ENCODE measurements at places on chromosomes 2 and 18. TPM values are rescaled to one million over a fixed set of nuclear protein-coding genes. Genes with fewer than 3 reads are reported as not detected.
A peak's percentile ranks its signal among the peaks of the same experiment; 100 is the strongest.

- no peaks in the 10 kb centered on the region for H3K4me1 ChIP-seq
- H3K4me3 ChIP-seq, result no peak overlapping the region
- DNase-seq, result peak; percentile 52
- no peak overlapping the region for H3K27ac ChIP-seq
- H3K27me3 ChIP-seq, result no peaks in the 10 kb centered on the region
Measured at GRCh38 chr2:172710584-172711047, 25.0 kb upstream of the RAPGEF4 start.

The SLC23A3 gene
- 0.36 TPM for total RNA-seq

GRCh38 chr2:72864500-72864899 lies 22.7 kb upstream of the SPR start:
- H3K27ac ChIP-seq, result no peak overlapping the region
- no peak overlapping the region for H3K4me3 ChIP-seq
- peaks cover 10% of the 10 kb centered on the region for H3K4me1 ChIP-seq
- peaks cover 50% of the 10 kb centered on the region for H3K27me3 ChIP-seq

DNA sequence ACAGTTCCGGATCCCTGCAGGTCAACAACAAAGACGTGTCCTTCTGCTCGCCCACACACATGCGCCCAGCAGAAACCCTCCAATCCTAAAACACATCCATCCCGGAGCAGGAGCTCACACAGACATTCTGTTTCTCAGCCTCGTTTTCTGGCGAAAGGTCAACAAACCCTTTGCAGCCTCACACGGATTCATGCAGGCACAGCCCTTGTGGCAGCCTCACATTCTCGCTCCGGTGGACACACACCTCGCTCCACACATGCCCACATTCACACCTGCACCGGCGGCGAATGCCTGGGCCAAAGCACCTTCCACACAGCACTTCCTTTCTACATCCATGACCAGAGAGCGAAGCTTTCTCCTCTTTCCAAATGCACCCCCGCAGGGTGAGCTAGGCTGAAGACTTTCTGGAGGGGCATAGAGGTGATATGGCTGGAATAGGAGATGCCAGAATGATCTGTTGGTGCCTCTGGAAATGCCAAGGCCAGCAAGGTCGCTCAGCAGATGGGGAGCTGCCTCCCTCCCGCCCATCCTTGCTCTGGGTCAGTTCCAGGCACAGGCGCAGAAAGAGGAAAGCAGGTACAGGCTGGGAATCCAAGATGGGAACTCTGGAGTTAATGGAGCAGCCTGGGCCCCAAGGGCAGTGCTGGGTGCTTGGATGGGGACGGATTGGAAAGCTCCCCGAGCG lies 88.8 kb downstream of the CELF4 start:
- H3K27ac ChIP-seq, result no peak overlapping the region
- peaks cover 4% of the 10 kb centered on the region for H3K27me3 ChIP-seq
- H3K4me1 ChIP-seq, result no peaks in the 10 kb centered on the region
- H3K4me3 ChIP-seq, result no peak overlapping the region

- H3K36me3 ChIP-seq, result no peaks in the 10 kb centered on the region
- no peak overlapping the region for H3K4me3 ChIP-seq
- no peaks in the 10 kb centered on the region for H3K27me3 ChIP-seq
Measured at GRCh38 chr2:124647245-124647644, 622.2 kb downstream of the CNTNAP5 start.

DNA sequence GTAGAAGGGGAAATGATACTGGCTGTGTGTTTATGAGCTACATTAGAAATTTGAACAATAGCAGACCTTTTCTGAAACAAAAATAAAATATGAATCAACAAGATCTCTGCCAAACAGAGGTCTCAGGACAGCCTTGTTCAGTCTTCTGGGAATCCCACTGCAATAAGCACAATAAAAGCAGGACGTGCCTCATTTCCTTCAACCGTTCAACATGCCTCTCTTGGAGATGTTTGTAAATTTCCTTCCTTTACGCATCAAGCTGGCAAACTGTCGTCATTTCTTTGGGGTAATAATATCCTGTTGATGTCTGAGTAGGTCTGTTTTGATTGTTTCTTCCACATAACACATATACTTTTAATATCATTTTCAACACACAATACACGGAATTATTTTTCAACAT lies 77.2 kb downstream of the TCF4 start:
- H3K36me3 ChIP-seq, result no peaks in the 10 kb centered on the region
- no peak overlapping the region for H3K4me3 ChIP-seq
- H3K4me1 ChIP-seq, result no peaks in the 10 kb centered on the region
- H3K27ac ChIP-seq, result no peak overlapping the region

- no peaks in the 10 kb centered on the region for H3K27me3 ChIP-seq
- H3K4me3 ChIP-seq, result no peak overlapping the region
- H3K36me3 ChIP-seq, result no peaks in the 10 kb centered on the region
- no peak overlapping the region for H3K27ac ChIP-seq
Measured at GRCh38 chr18:6994056-6994770, 123.4 kb downstream of the LAMA1 start.

The GALR1 gene
- total RNA-seq, result not detected

The RBM44 gene
- 2.9 TPM for total RNA-seq

DNA sequence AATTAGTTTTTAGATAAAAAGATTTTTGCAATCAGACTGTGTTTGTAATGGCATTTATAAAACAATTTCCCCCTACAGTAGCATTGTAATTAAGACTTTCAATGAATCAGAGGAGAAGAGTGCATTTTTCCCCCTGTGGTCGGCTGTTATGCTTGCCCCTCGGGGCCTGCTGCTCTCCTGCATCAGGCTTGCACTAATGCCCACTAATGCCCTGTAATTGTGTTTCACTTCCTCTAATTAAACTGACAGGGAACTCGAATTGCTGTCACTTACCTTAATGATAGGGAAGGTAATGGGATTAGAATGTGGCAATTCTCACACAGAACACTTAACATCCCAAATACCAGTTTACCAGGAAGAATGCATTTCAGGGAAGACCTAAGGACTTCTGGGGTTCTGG lies 61.2 kb upstream of the LRRTM1 start:
- H3K4me1 ChIP-seq, result no peaks in the 10 kb centered on the region
- no peaks in the 10 kb centered on the region for H3K36me3 ChIP-seq
- H3K27me3 ChIP-seq, result no peaks in the 10 kb centered on the region

The DHX57 gene
- total RNA-seq, result 13.9 TPM

The DSG1 gene
- total RNA-seq, result not detected

- DNase-seq, result no peak
- H3K27ac ChIP-seq, result no peak overlapping the region
- no peak overlapping the region for H3K4me3 ChIP-seq
Measured at GRCh38 chr2:237231593-237231992, 145.9 kb downstream of the COPS8 start.

The CDH20 gene
- total RNA-seq, result 0.16 TPM

The DSC1 gene
- total RNA-seq, result 1.6 TPM

- H3K27ac ChIP-seq, result no peak overlapping the region
- no peaks in the 10 kb centered on the region for H3K27me3 ChIP-seq
- no peaks in the 10 kb centered on the region for H3K36me3 ChIP-seq
- H3K4me3 ChIP-seq, result no peak overlapping the region
Measured at GRCh38 chr18:45213040-45213333, 402.3 kb upstream of the SLC14A2 start.

DNA sequence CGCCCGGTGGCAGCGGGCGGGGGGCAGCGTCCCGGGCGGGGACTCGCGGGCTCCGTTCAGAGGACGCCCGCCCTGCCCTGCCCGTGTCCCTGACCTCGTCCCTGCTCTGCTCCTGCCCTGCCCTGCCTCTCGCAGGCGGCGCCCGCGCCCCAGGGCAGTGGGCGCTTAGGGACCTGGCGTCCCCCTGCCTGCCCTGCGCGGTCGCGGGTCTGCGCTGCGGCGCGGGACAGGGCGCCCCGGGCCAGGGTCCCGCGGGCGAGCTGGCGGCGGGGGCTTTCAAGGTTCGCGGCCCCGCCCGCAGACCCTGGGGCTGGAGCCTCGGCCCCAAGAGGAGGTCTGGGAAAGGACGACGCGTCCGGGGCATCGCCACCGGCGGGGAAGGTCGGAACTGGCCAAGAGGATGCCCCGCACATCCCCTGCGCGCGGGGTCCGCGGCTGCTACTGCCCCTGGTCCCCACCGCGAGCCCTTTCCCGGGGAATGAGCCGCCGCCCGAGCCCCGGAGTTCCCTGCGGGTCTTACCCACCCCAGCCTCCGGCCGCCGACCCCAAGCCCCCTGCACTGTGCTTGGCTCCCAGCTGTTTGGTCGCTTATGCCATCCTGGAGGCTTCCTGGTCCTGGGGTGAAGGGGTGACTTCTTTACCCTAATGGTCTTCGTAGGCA lies 679 bp downstream of the RNF144A start:
- H3K4me3 ChIP-seq, result peak overlapping the region; percentile 68
- no peaks in the 10 kb centered on the region for H3K36me3 ChIP-seq
- DNase-seq, result no peak
- peak overlapping the region; percentile 29 for H3K27ac ChIP-seq

The TEKT4 gene
- not detected for total RNA-seq

- no peaks in the 10 kb centered on the region for H3K27me3 ChIP-seq
- no peaks in the 10 kb centered on the region for H3K36me3 ChIP-seq
- peaks cover 12% of the 10 kb centered on the region for H3K4me1 ChIP-seq
- DNase-seq, result no peak
- H3K27ac ChIP-seq, result no peak overlapping the region
Measured at GRCh38 chr18:69758458-69758857, 189.2 kb downstream of the CD226 start.

The POTEI gene
- not detected for total RNA-seq

The KCNG3 gene
- 0.25 TPM for total RNA-seq

DNA sequence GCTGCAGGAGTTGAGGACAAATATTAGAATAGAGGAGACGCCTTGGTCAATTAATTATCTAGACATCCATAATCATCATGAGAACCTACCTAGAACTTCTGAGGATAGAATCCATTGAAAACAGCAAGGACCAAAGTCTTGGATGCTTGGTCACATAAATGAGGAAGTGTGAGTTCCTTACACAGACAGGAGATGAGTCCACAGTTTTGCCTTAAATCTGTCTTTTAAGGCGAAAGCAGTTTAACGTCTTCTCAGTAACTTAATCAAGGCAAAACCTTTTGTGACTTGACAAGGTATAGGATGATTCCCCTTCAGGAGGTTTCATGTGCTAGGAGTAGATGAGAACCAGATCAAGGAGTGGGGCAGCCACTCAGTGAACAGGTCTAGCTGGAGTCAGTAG lies 1783.2 kb upstream of the CELF4 start:
- no peak overlapping the region for H3K27ac ChIP-seq
- no peak for DNase-seq
- H3K4me1 ChIP-seq, result no peaks in the 10 kb centered on the region
- H3K36me3 ChIP-seq, result no peaks in the 10 kb centered on the region
- H3K27me3 ChIP-seq, result no peaks in the 10 kb centered on the region

DNA sequence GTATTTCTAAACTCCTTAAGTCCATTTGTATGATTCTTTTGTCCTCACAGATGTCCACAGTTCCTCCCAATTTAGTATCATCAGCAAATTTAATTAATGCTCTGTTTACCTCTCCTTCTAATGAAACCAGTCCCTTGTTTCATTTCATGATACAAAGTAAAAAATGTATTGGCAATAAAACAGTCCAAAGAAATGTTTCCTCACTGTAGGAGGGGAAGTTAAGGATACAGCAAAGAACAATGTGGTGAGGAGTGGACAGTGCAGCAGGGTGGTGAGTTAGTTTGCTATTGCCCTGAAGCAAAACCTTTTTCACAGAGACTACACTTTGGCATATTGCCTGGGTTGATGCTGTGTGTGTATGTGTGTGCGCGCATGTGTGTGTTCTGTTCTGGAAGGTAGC lies 401.5 kb downstream of the ARHGAP15 start:
- no peaks in the 10 kb centered on the region for H3K27me3 ChIP-seq
- H3K4me3 ChIP-seq, result no peak overlapping the region
- no peak for DNase-seq
- H3K27ac ChIP-seq, result no peak overlapping the region

DNA sequence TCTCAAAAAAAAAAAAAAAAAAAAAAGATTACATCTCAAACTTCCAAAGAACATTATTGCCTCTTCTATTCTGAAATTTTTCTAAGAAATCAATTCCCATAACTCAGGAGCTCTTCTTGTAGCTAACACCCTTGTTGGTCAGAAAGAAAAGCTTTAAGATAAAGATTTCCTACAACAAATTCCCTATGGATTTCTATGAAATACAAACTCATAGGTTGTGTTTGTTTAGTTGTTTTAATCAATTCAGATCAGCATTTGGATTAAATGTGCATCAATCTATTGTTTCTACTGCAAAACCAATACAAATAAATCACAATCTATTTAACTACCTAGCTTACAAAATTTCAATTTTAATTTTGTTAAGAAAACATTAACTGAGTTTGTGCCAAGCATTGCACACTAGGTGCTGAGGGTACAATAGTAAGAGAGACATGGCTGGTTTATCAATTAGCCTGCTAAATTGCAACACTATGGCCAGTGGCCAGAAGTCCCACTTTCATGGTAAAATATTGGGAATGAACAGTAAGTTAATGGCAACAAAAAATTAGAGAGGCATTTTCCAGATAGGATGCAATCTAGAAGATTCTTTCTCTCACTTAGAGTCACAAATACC lies 80.2 kb upstream of the MYCN start:
- no peaks in the 10 kb centered on the region for H3K4me1 ChIP-seq
- no peak overlapping the region for H3K27ac ChIP-seq
- no peak overlapping the region for H3K4me3 ChIP-seq
- H3K27me3 ChIP-seq, result no peaks in the 10 kb centered on the region

The PSMA8 gene
- 0.27 TPM for total RNA-seq

- H3K4me1 ChIP-seq, result peaks cover 2% of the 10 kb centered on the region
- no peak overlapping the region for H3K4me3 ChIP-seq
- H3K36me3 ChIP-seq, result no peaks in the 10 kb centered on the region
- DNase-seq, result no peak
- no peak overlapping the region for H3K27ac ChIP-seq
- no peaks in the 10 kb centered on the region for H3K27me3 ChIP-seq
Measured at GRCh38 chr18:23210526-23210925, 75.2 kb downstream of the CABLES1 start.

DNA sequence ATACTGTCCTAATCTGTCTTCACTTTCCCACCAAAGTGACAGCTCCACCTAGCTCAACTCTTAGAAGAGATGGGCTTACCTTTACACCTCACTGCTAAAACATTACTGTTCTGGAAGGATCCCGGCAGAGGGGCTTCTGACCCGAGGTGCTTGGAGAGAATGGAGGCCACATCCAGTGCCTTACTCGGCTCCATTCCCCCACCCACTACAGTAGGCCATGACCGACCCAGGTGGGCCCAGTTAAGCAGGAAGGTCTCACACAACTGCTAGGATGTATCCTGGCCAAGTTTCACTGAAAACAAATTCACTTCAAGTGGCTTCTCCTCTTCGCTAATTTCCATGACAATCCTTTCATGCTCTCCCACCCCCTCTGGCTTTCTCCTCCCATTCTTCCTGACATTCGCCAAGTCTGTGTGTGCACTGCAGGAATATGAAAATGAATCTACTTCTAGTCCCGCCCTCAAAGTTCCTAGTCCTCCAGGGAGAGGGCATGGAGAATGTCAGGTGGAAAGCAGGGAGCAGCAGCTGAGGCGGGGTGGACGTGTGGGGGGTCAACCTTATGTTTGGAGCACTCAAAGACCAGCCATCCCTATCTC lies 11.8 kb downstream of the WIPF1 start:
- H3K27me3 ChIP-seq, result no peaks in the 10 kb centered on the region
- H3K4me3 ChIP-seq, result no peak overlapping the region
- H3K4me1 ChIP-seq, result peaks cover 86% of the 10 kb centered on the region
- H3K36me3 ChIP-seq, result peaks cover 94% of the 10 kb centered on the region
- no peak for DNase-seq
